ENCODE measurements at places on chromosomes 7 and 10. TPM values are rescaled to one million over a fixed set of nuclear protein-coding genes. Genes with fewer than 3 reads are reported as not detected.

Gene OPALIN
- total RNA-seq: not detected

Gene HDAC9
- 11.3 TPM for total RNA-seq

Gene CDK14
- 31.0 TPM for total RNA-seq

- H3K36me3 ChIP-seq: no peaks in the 10 kb centered on the region
- no peaks in the 10 kb centered on the region for H3K27me3 ChIP-seq
- H3K4me1 ChIP-seq: no peaks in the 10 kb centered on the region
Measured at GRCh38 chr7:37765872-37766525, 82.4 kb upstream of the NME8 start.

- no peak for DNase-seq
- no peaks in the 10 kb centered on the region for H3K27me3 ChIP-seq
- H3K27ac ChIP-seq: peak overlapping the region; percentile 82
Measured at GRCh38 chr7:7761340-7761973, 43.0 kb upstream of the RPA3 start.

DNA sequence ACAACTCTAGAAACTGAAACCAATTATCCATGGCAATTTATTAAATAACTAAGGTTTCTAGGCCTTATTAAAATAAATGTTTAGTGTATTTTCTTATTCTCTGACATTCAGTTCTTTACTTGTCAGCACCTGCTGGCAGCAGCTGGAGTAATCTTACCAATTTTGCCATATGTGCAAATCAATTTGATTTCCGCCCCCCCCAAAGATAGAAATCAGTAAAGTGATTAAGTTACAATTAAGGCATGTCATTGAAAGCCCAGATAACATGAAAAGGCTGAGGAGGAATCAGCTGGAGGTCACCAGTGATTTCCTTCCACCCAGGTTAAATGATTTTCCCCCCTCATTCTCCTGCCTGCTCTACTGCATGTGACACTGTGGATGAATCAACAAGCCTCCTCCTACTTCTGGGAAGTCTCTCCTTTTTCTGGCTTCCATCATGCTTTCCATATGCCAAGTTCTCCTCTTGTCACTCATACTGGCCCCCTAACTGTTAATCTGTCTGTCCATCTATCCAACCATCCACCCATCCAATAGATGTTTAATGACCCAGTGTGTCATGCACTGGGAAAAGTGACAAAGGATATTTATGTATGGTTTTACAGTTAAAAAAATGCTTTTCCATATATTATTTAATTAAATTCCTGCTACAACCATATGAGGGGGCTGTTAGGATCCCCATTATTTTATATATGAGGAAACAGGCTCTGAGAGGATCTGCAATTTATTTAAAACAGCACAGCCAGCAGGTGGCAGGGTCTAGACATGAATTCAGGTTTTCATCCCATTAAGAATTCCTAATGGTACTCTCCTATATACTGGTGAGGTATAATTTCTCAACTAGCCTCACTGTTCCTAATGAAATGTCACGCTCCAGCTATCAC, 116.5 kb downstream of the ATXN7L1 start:
- peak; percentile 28 for DNase-seq
- H3K27me3 ChIP-seq: no peaks in the 10 kb centered on the region
- H3K4me1 ChIP-seq: no peaks in the 10 kb centered on the region

DNA sequence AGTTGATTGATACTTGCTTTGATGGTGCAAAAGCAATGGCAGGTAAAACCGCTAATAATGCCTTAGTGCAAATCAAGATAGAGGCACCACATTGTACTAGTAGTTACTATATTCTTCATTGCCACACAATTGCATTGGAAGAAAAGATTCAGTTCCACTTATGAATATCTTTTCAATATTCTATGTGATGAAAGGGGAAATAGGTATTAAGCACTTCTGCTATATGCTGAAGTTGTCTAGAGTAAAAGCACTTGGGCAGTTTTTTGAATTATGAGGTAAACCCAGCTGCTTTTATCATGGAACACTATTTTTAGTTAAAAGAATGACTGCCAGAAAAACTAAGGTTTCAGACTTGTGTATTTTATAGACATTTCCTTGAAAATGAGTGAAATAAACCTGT, 15.5 kb downstream of the ENTPD7 start:
- no peak overlapping the region for H3K4me3 ChIP-seq
- peaks cover 2% of the 10 kb centered on the region for H3K36me3 ChIP-seq
- H3K27ac ChIP-seq: no peak overlapping the region
- no peak for DNase-seq

DNA sequence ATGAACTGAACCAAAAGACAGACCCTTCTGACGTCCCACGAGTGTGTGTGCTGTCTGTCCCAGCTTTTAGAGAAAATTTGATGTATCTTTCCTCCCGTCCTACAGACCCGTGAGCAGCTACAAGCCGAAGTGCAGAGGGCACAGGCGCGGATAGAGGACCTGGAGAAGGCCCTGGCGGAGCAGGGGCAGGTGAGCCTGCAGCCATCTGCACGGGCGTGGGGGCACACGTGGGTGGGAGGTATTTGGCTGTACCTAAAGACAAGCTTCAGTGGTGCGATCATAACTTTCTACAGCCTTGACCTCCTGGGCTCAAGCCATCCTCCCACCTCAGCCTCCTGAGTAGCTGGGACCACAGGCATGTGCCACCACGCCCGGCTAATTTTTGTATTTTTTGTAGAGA, 41.7 kb upstream of the DPYSL4 start:
- no peaks in the 10 kb centered on the region for H3K4me1 ChIP-seq
- H3K27me3 ChIP-seq: no peaks in the 10 kb centered on the region
- peak; percentile 52 for DNase-seq
- H3K36me3 ChIP-seq: no peaks in the 10 kb centered on the region
- no peak overlapping the region for H3K4me3 ChIP-seq

- H3K4me1 ChIP-seq: no peaks in the 10 kb centered on the region
- no peak overlapping the region for H3K4me3 ChIP-seq
- no peaks in the 10 kb centered on the region for H3K27me3 ChIP-seq
- no peak for DNase-seq
Measured at GRCh38 chr7:77651575-77652162, 44.6 kb upstream of the RSBN1L start.

- DNase-seq: no peak
- H3K4me1 ChIP-seq: no peaks in the 10 kb centered on the region
- H3K4me3 ChIP-seq: no peak overlapping the region
Measured at GRCh38 chr7:132453826-132454225, 122.4 kb downstream of the PLXNA4 start.

DNA sequence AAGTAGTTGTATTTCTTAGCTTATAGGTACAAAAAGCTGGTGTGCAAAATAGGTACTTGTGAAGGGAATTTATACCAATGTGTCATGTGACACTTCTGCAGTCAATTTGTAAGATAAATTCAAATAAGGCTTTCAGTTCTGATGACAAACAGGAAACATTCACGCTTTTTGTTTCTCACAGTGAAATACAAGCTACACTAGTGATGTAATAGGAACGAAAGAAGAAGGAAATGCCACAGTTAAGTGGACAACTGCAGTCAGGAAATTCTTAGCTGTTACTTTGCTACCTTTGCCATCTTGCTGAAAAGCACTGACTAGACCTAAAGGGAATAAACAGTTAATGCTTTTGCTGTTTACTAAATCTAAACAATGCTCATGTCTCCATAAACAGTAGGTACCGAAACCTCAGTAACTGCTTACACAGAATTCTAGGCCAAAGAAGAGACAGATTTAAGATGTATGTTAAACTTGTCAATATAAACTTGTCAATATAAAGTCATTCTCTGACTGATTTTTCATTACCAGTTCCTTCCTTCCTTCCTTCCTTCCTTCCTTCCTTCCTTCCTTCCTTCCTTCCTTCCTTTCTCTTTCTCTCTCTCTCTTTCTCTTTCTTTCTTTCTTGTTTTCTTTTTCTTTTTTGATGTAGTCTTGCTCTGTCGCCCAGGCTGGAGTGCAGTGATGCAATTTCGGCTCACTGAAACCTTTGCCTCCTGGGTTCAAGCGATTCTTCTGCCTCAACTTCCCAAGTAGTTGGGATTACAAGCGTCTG, 10.1 kb downstream of the OTUD1 start:
- no peak overlapping the region for H3K27ac ChIP-seq
- H3K27me3 ChIP-seq: no peaks in the 10 kb centered on the region
- no peaks in the 10 kb centered on the region for H3K36me3 ChIP-seq
- DNase-seq: no peak
- H3K4me1 ChIP-seq: peaks cover 54% of the 10 kb centered on the region
- H3K4me3 ChIP-seq: no peak overlapping the region

DNA sequence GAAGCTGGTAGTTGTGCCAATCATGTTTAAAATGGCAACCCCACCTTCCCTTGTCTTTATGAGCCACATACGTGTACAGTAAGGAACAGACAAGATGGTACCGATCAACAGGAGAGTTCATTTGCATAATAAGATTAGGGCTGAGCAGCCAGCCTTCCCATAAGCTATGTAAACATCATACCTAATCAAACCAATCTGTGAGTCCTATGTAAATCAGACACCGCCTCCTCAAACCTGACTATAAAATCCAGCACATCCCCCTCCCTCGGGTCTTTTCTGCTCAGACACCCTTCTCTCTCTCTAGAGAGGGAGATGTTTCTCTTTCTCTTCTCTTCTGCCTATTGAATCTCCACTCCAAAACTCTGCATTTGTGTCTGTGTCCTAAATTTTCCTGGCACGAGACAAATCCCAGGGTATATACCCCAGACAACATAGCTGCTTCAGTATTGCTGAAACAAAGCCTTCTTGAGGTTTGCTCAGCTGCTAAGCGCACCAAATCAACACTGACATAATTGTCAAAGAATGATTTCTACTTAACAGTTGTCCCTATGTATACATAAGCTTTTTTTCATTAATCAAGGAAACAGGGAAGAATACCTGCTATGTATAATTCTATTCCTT, 279.2 kb downstream of the THSD7A start:
- DNase-seq: no peak
- no peaks in the 10 kb centered on the region for H3K4me1 ChIP-seq

DNA sequence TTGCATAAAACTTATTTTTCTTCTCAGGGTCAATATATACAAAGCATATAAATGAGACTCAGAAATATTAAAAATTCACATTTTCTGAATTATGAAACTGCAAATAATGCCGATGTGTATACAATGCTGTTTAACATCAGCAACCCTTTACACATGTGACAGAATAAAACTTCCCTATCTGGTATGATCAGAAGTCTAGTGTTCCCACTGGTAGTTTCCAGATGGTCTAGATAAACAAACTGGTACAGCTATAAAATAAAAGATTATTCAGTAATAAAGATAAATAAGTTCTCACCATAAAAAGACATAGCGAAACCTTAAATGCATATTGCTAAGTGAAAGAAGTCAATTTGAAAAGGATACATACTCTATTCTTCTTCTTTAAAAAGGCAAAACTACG, 7.9 kb downstream of the POLR1F start:
- no peak for DNase-seq
- H3K4me3 ChIP-seq: no peak overlapping the region
- H3K4me1 ChIP-seq: no peaks in the 10 kb centered on the region

DNA sequence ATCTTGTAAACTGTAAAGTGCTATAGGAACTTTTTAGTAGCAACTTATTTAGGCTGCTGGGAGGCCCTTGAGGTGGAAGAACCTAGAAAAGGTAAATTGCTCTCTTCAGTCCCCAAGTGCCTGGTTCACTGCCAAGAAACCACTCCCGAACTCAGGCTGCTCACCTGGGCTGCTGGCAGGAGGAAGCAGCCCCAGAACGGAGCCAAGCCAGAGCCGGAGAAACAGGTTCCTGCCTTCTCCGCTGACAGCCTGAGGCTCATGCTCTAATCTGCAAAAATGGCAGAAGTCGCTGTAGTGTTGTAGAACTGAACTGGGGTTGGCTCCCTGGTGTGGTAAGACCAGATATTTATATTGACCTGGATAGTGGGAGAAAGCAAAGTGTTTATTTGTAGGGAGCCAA, 136.0 kb downstream of the CUL2 start:
- no peaks in the 10 kb centered on the region for H3K27me3 ChIP-seq
- H3K27ac ChIP-seq: peak overlapping the region; percentile 76
- no peak for DNase-seq

GRCh38 chr7:149765399-149766121, 7.8 kb downstream of the ZNF467 start:
- peaks cover under 1% of the 10 kb centered on the region for H3K4me1 ChIP-seq
- DNase-seq: no peak
- H3K27ac ChIP-seq: no peak overlapping the region
- no peaks in the 10 kb centered on the region for H3K27me3 ChIP-seq

- H3K4me1 ChIP-seq: peaks cover 22% of the 10 kb centered on the region
Measured at GRCh38 chr10:11225935-11226334, 208.3 kb downstream of the CELF2 start.

- DNase-seq: no peak
- peak overlapping the region; percentile 96 for H3K4me3 ChIP-seq
- peak overlapping the region; percentile 91 for H3K27ac ChIP-seq
- no peaks in the 10 kb centered on the region for H3K36me3 ChIP-seq
- peaks cover 46% of the 10 kb centered on the region for H3K4me1 ChIP-seq
Measured at GRCh38 chr7:6482743-6483119, 35.0 kb upstream of the DAGLB start.

GRCh38 chr10:86536294-86536861, 14.8 kb upstream of the WAPL start:
- peak overlapping the region; percentile 59 for H3K4me3 ChIP-seq
- peaks cover 19% of the 10 kb centered on the region for H3K4me1 ChIP-seq
- H3K27ac ChIP-seq: no peak overlapping the region
- no peaks in the 10 kb centered on the region for H3K27me3 ChIP-seq

DNA sequence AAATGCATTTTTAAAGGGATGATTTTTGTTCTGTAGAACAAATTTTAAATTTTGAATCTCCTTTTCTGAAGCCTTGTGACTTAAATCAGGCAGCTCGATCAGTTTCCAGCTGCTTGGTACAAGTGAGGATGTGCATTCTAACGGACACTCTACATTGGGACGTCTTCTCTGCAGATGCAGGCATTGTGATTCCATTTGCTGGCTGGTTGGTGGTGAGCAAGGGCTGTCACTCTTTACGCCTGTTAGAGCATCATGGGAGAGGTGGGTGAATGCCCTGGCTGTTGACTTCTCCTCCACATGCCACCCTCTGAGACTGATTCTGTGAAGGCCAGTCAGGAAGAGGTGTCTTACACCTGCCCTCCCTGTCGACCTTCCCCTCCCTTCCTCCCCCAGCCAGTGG, 240.5 kb upstream of the RNF32 start:
- no peaks in the 10 kb centered on the region for H3K27me3 ChIP-seq
- no peak overlapping the region for H3K27ac ChIP-seq
- no peak overlapping the region for H3K4me3 ChIP-seq
- H3K36me3 ChIP-seq: no peaks in the 10 kb centered on the region

GRCh38 chr7:20302891-20303290, 27.8 kb upstream of the ITGB8 start:
- no peak overlapping the region for H3K4me3 ChIP-seq
- no peak for DNase-seq
- H3K27me3 ChIP-seq: no peaks in the 10 kb centered on the region
- no peak overlapping the region for H3K27ac ChIP-seq

- no peak overlapping the region for H3K4me3 ChIP-seq
- no peak for DNase-seq
- H3K27me3 ChIP-seq: no peaks in the 10 kb centered on the region
- peak overlapping the region; percentile 64 for H3K27ac ChIP-seq
- H3K36me3 ChIP-seq: no peaks in the 10 kb centered on the region
Measured at GRCh38 chr10:113061054-113061430, 111.0 kb downstream of the TCF7L2 start.

- no peak overlapping the region for H3K27ac ChIP-seq
- H3K27me3 ChIP-seq: no peaks in the 10 kb centered on the region
- H3K36me3 ChIP-seq: no peaks in the 10 kb centered on the region
- DNase-seq: no peak
Measured at GRCh38 chr7:119439192-119439591, 833.8 kb upstream of the KCND2 start.

GRCh38 chr7:82164813-82165212, 278.8 kb downstream of the CACNA2D1 start:
- H3K27ac ChIP-seq: no peak overlapping the region
- H3K36me3 ChIP-seq: no peaks in the 10 kb centered on the region
- H3K27me3 ChIP-seq: no peaks in the 10 kb centered on the region
- no peak for DNase-seq

- DNase-seq: no peak
- no peaks in the 10 kb centered on the region for H3K4me1 ChIP-seq
- H3K27me3 ChIP-seq: no peaks in the 10 kb centered on the region
- no peak overlapping the region for H3K27ac ChIP-seq
- no peak overlapping the region for H3K4me3 ChIP-seq
Measured at GRCh38 chr7:80264769-80265495, 130.3 kb downstream of the GNAI1 start.

Measured in upper lobe of left lung (tissue), 6 donors.